ENCODE measurements at places on chromosomes 11 and 22.

- DNase-seq, result peak; percentile 9
Measured at GRCh38 chr11:70111269-70112016, 33.3 kb downstream of the ANO1 start.

DNA sequence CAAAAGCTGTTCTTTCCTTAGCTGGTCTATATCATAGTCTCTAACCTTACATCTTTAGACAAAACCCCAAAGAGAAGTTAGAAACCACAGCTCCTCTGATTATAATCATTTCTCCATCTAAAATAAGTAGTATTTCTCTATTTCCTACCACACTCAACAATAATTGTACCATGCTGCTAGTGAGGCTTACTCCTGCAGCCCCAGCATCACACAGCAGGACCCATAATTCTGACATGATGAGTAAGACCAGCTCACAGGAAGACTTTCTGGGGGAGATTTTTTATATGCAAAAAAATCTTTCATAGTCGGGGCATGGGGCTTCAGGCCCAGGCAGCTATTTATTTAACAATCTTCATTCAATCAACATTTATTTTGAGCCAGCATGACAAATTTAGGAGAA, 441.6 kb downstream of the DYNC2H1 start:
- DNase-seq, result no peak

GRCh38 chr11:43937434-43938411, 4.7 kb upstream of the C11orf96 start:
- DNase-seq, result peak; percentile 39

GRCh38 chr22:42819412-42820044, 37.5 kb downstream of the ARFGAP3 start:
- no peak for DNase-seq

All from ACHN (cell line).